Activated CD4-positive, CD25-positive, alpha-beta regulatory T cell treated with anti-CD3 and anti-CD28 coated beads, Interleukin-2, amount 50 U/mL, for 72 hours (primary cell): ENCODE measurements at places on chromosomes 6 and 20.

GRCh38 chr6:12955956-12956355 is 239.4 kb downstream of the PHACTR1 start:
- no peak for DNase-seq

DNA sequence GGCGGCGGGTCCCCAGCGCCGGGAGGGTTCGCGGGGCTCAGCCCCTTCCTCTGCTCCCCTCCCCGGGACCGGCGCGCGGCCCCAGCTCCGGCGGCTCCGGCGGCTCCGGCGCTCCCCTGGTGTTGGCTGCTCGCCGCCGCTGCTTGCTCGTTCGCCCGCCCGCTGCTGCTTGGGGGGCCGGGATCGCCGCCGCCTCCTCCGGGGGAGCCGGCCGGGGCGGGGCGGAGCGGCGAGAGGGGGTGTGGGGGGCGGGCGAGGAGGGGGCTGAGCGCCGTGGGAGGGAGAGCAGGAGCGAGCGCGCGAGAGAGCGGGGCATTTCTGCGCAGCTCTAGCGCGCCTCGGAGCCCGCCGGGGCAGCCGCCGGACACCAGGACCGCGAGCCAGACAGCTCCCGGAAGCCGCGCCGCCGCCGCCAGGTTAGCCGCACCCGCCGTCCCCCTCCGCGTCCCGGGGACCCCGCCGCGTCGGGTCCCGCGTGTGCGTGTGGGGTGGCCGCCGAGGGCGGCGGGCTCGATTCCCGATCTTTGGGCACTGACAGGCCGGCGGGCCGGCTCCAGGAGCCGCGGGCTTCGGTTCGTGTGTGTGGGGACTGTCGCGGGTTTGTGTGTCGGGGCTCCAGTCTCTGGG is 62.0 kb upstream of the EPB41L1 start:
- DNase-seq = no peak

- DNase-seq = no peak
Measured at GRCh38 chr20:13158369-13158768, 62.7 kb upstream of the ISM1 start.

GRCh38 chr20:36547186-36548005 is 6.1 kb downstream of the MYL9 start:
- DNase-seq = no peak

DNA sequence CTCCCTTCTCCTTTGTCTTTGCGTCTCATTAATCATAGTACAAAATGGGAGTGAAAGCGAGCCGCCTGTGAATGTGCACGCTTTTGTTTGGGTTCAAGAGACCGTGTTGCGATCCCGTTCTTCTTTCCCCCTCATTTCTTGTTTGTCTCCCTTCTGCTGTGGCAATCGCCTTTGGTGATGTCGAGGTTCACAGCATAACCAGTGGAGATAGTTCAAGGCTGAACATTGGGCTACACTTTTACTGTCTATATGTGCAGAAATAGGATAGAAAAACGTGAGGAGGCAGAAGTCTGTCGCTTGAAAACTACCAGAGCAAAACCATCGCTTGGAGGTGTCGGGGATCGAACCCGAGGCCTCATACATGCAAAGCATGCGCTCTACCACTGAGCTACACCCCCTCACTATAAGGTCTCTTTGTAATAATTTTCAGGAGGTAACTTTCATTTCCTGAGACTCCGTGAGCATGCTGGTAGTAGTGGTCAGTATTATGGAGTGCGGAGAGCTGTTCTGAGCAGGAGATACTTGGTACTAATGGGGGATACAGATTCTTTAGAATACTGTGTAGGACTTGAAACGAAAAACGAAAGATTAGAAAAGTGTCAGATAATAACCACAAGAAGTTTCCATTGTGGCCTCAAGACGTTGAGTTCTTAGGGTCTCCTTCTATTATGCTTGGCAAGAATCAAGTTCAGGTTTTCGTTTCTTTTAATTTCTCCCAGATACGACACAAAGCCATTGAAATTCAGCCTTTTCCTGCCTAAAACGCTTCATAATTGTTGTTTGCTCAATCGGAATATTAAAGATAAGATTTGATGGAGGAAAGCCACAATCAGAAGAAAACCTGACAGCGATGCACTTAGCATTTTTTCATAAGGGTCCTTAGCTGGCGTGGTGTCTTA is 106.6 kb downstream of the TRIM27 start:
- no peak for DNase-seq
